ENCODE measurements at places on chromosomes 12 and 14. TPM values are rescaled to one million over a fixed set of nuclear protein-coding genes. Genes with fewer than 3 reads are reported as not detected.

Gene AACS
- 32.7 TPM for total RNA-seq

Gene CHGA
- total RNA-seq: not detected

Gene ENDOU
- total RNA-seq: not detected

Gene FITM1
- total RNA-seq: not detected

Gene TAS2R10
- 0.74 TPM for total RNA-seq

Gene TMEM63C
- not detected for total RNA-seq

Gene ERP27
- total RNA-seq: 0.33 TPM

Gene VASH1
- 104 TPM for total RNA-seq

Gene EPYC
- not detected for total RNA-seq

Gene FOXM1
- 16.5 TPM for total RNA-seq

Gene LRP6
- 46.3 TPM for total RNA-seq

Gene KTN1
- total RNA-seq: 153 TPM

Gene TMED8
- 18.8 TPM for total RNA-seq

Gene KRAS
- total RNA-seq: 19.3 TPM

Gene POU6F1
- total RNA-seq: 1.3 TPM

Gene NID2
- total RNA-seq: 27.9 TPM

Gene LARP4
- total RNA-seq: 41.4 TPM

Gene AEBP2
- 21.2 TPM for total RNA-seq

Gene GLS2
- 0.26 TPM for total RNA-seq

Gene P2RX7
- 7.6 TPM for total RNA-seq

Gene TCP11L2
- total RNA-seq: 27.4 TPM

Gene PTGDR
- not detected for total RNA-seq

Gene CYP46A1
- total RNA-seq: under 0.01 TPM

Gene RERGL
- total RNA-seq: not detected

Gene ACTR10
- 40.3 TPM for total RNA-seq

Gene KRT76
- not detected for total RNA-seq

Gene TMEM120B
- 8.6 TPM for total RNA-seq

Gene OTOGL
- 0.63 TPM for total RNA-seq

Gene SSPN
- 2.0 TPM for total RNA-seq

Gene CAPZA3
- total RNA-seq: not detected

Gene LTBR
- 33.6 TPM for total RNA-seq

Gene CLEC9A
- not detected for total RNA-seq

Gene ADGRD1
- total RNA-seq: not detected
